Stimulated activated CD4-positive, alpha-beta T cell treated with anti-CD3 and anti-CD28 coated beads, Interleukin-1b, Interleukin-23, amount 100 ng/mL, for 48 hours (primary cell): ENCODE measurements at places on chromosomes 5 and 9.
A peak's percentile ranks its signal among the peaks of the same experiment; 100 is the strongest.

GRCh38 chr9:129962451-129962864 lies 80.5 kb downstream of the FNBP1 start:
- DNase-seq = no peak

- DNase-seq = peak; percentile 59
Observed at GRCh38 chr9:121133104-121133816, 58.5 kb downstream of the CNTRL start.

DNA sequence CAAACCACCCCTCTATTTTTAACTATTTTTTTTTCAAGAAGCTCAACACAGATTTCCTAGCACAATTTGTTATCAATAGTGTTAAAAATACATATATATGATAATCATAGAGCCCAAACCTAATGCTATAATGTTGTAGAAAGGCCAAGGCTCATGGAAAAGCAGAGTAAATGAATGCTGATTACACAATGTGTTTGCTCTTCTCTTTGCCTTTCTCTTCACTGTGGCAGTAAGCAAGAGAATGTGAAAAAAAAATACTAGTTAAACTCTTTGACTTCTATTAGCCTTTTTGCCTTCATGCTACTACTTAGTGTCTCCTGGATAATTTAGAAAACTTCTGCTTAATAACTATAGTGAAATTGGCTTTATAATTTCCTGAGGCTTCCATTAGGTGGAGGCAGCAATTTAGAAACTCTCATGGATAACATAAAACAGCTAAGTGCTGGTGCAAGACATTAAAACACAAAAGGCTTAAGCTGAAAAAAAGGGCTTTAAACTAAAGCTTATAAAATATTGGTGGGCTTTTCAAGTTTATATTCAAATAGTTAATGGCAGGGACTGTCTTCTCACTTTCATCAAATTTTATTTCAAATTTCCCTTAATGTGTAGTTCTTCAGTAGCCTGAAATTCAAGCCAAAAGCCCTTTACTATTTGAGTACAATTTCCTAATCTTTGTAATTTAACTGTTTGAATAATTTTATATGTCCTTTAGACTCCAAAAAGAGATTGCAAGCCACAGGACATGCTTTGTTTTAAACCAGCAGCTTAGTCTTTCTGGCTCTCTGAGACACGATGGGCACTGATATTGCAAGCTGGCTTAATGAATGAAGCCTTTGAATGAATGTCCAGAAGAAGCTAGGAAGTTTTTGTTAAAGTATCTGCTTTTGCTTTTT lies 2031.8 kb upstream of the CDH6 start:
- DNase-seq = no peak

DNA sequence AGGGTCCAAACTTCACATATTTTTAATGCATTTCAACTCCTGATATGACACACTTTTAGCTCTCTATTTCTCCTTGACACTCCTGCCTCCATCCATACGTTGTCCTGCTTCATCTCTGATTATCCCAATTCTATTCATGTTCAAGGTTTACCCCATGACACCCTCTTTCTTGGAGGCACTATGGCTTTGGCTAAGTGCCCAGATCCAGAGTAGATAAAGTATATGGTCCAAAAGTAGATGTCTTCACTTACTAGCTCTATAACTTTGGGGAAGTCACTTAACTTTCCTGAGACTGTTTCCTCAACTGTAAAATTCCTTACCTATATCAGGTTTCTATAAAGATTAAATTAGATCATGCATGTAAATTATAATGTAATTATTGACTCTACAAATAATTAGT lies 36.1 kb downstream of the SLC22A5 start:
- DNase-seq = no peak

GRCh38 chr9:38689678-38690077 lies 30.3 kb downstream of the FAM240B start:
- no peak for DNase-seq

GRCh38 chr9:131690941-131691573 lies 48.8 kb downstream of the RAPGEF1 start:
- no peak for DNase-seq

- DNase-seq = no peak
Observed at GRCh38 chr9:136133191-136133958, 14.7 kb upstream of the TMEM250 start.

- no peak for DNase-seq
Observed at GRCh38 chr5:154683101-154683880, 71.9 kb upstream of the LARP1 start.

- no peak for DNase-seq
Observed at GRCh38 chr9:5278486-5278885, 26.0 kb downstream of the RLN2 start.

- DNase-seq = no peak
Observed at GRCh38 chr9:130241198-130241535, 24.4 kb upstream of the HMCN2 start.

DNA sequence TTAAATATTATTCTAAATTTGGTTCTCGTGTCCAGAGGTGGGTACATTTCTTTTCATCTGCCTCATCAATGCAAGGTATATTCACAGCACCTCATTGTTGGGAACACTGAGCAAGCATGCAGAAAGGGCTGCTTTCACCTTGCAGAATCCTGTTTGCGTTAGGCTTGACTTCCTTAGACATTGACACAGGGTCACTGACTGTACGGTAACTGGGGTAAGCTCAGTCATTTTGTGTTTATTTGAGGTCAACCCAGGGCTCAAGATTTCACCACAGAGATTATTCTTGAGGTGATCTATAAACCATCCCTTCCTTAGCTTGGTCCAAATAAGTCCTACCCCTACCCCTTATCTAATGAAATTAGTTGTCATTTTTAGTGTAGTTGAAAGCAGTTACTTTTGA lies 1.7 kb upstream of the PTPDC1 start:
- no peak for DNase-seq

- DNase-seq = no peak
Observed at GRCh38 chr9:81694541-81694940, 5.2 kb upstream of the TLE1 start.

DNA sequence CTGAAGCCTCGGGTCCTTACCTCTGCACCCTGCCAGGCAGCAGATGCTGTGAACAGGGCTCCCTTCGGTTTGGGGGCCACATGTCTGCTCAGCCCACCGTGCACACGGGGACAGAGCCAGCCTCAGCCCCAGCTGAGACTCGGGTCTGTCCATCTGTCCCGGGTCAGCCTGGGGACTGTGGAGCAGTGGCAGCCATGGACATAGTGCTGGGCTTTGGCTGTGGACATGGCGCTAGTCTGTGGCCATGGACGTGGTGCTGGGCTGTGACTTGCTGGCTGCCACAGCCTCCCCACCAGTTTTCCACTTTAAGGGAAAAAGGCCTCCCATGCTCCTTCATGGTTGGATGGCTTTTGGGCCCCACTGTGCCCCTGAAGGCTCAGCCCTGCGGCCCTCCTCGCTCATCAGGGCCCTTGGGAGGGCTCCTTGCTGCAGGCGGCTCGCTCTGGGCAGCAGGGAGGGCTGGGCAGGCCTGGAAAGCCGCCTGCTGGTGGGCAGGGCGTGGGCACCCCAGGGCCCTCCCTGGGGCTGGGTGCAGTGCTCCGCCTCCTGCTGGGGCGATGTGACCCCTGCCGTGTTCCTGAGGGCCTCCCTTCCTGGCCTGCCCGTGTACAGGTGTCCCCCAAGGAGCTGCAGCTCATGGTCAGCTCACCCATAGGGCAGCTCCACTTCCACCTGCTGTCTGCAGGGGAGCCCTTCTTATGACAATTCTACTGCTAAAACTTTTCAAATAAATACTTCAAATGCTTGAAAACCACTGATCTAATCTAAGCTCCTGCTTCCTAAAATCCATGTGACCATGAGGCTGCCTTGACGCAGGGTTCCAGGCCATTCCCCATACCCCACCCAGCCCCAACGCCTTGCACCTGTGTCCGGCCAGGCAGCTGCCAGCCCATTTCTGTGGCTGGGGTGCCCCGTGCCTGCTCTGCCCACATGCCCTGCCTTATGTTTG lies 112.1 kb upstream of the LMX1B start:
- DNase-seq = no peak

DNA sequence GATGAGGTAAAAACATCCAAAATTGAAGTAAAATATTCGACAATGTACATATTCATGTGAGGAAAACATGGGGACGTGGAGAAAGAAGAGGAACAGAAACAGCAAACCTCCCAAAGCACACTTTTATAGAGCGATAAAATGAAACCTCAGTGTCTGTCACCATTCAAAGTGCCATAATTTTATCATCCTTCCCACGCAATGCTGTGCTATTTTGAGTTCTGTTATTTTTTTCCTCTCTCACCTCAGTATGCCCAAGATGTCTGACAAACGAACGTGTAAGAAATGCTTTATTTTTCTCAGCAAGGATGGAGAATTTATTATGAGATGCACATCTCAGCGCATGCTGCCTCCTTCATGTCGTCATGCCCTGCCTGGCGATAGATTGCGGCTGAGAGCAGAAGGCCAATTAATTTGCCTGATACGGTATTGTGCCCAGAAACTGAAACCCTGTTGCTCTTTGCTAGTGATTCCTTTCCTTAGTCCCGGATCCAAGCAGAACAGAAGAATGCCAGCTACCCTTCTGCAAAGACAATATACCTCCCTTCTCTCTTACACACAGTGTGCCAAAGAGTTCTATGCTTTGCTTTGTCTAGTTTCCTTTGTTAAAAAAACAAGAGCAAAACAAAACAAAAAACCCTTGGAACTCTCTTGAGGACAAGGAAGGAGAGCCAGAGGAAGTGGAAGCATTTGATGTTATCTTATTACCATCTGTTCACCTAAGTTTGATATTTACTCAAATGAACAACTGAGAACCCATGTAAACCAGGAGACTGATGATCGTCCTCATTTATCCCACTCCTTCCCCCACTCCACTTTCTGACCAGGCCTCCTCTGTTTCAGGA lies 192.4 kb downstream of the SEMA6A start:
- DNase-seq = no peak

- no peak for DNase-seq
Observed at GRCh38 chr5:160311491-160312133, 752 bp downstream of the CCNJL start.

GRCh38 chr9:108813951-108814601 lies 41.7 kb downstream of the ACTL7B start:
- no peak for DNase-seq

DNA sequence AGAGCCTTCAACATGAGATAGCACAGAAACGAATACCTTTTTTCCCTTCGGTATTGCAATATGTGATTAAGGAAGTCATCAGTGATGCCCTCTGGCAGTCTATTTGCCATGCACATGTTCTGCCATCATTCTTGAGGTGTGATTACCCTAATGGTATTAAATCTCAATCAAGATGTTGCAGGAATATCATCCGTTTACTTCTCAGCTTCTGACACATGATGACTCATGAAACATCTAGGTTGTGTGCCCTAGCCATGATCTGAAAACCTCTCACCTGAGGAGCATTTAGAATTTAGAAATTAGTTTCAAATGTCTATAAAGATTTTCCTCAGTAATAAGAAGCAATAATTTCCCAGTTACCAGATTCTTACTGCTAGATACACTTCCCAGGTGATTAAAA lies 209.1 kb downstream of the ADGRV1 start:
- DNase-seq = no peak

- DNase-seq = no peak
Observed at GRCh38 chr9:107983762-107984161, 494.2 kb upstream of the KLF4 start.

GRCh38 chr9:88739373-88739772 lies 204.4 kb downstream of the NXNL2 start:
- no peak for DNase-seq

DNA sequence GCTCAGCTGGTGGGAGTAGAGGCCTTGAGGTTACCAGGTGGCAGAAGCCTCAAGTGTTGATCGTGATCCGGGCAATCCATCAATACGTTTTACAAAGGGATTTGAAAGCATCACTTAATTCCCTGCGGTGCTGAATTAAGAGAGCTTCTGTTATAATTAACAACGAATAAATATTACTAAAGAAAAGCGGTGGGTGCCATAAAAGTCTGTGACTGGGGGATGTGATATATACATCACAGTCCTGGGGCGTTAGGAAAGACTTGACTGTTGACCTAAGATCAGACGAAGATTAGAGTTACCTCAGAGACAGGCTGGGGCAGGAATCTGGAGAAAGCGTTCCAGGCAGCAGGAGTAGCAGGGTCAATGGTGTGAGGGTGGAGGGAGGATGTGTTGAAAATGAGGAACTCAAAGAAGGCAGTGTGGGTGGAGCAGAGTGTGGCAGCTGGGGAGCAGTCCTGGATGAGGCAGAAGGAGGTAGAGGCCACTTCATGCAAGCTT lies 6.7 kb upstream of the C5orf63 start:
- no peak for DNase-seq
